Stimulated activated naive CD8-positive, alpha-beta T cell treated with anti-CD3 and anti-CD28 coated beads, Interleukin-15, amount 100 ng/mL, for 72 hours (primary cell): ENCODE measurements at places on chromosomes 3 and 15.

GRCh38 chr15:33344111-33344510 lies 33.3 kb downstream of the RYR3 start:
- DNase-seq, result no peak

- DNase-seq, result no peak
Observed at GRCh38 chr15:99122831-99123712, 18.2 kb downstream of the SYNM start.

GRCh38 chr3:114857299-114857701 lies 289.8 kb downstream of the ZBTB20 start:
- no peak for DNase-seq

DNA sequence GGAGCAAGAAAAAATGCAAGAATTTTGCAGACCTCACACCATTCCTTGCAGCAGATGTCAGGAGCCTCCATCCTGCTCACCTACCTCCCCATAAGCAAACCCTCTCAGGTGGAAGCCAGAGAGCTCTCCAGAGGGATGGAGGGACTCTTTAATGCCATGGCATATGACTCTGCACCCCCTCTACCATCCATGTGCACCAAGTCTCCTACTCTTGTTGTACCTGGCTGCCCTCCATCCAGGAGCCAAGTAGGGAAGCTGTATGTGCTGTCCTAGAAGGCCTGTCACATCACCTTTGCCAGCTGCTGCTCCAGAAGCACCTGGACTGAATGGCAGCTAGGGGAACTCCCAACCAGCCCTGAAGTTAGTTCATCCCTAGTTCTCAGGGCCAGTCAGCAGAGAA lies 38.5 kb upstream of the PRR20G start:
- DNase-seq, result no peak

GRCh38 chr15:101543926-101544612 lies 54.6 kb upstream of the PCSK6 start:
- no peak for DNase-seq

DNA sequence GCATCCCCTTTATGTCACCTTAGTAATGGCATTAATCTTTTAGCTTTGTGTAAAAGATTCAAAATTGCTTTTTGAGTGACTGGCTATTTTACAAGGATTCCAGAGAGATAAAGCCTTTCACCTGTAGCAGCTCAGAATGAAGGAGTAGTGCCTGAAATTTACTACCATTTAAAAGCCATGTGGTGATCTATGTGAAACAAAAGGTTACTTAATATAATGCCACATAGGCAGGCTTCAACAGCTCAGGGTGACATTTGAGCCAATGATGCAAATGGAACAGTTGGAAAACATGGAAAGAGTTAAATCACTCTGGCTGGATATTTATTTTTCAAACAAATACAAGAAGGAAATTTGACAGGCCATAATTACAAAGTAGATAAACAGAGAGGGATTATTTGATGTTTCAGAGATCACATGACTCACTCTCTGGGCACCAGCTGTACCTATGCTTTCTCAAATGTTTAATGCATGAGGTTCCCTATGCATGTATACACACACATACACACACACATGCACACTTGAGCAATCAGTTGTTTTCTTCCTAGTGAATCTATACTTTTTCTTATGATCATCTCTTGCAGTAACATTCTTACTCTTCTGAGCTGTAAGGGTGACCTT lies 171.5 kb downstream of the ZMAT3 start:
- DNase-seq, result no peak

- no peak for DNase-seq
Observed at GRCh38 chr15:55383687-55384086, 24.5 kb downstream of the CCPG1 start.

- no peak for DNase-seq
Observed at GRCh38 chr3:38085943-38086324, 46.9 kb downstream of the DLEC1 start.

DNA sequence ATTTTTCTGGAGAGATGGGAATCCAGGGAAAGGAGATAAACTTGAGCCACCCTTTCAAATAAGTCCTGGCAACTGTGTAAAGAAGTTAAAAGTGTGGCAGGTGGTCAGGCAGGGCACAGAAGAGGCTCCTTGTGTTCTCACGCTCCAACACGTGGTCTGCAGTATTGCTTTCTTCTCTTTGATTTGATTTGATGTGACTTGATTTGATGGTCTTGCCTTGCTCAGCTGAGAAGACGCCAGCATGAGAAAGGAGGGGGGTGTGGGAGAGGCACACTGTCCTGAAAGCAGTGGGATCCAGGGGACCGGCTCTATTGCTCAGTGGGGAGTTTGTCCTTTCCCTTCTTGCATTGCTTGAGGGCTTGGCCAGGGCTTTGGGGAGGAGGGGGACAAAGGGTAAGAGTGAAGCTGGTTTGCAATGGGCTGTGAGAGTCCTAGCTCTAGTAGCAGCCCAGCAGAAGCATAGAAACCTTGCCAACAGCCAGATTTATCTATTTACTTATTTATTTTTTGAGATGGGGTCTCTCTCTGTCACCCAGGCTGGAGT lies 25.7 kb upstream of the NEO1 start:
- DNase-seq, result no peak

DNA sequence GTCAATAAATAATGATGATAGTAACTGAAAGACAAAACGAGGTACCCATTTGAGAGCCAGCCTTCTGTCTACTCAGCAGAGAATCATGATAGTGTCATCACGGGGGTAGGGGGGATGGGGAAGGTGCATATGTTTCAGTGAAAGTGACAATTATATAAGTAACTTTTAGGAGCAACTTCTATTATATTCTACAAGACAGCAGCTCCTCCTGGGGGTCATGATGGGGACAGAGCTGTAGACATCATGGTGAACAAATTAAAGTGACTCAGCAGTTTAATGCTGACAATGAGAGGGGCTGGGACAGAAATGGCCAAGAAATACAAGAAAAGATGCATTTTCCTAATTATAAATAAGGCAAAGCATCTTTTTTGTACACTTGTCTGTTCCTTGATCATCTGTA lies 11.8 kb downstream of the CAPN3 start:
- DNase-seq, result no peak

GRCh38 chr3:119628390-119628789 lies 30.7 kb downstream of the PLA1A start:
- peak; percentile 77 for DNase-seq

DNA sequence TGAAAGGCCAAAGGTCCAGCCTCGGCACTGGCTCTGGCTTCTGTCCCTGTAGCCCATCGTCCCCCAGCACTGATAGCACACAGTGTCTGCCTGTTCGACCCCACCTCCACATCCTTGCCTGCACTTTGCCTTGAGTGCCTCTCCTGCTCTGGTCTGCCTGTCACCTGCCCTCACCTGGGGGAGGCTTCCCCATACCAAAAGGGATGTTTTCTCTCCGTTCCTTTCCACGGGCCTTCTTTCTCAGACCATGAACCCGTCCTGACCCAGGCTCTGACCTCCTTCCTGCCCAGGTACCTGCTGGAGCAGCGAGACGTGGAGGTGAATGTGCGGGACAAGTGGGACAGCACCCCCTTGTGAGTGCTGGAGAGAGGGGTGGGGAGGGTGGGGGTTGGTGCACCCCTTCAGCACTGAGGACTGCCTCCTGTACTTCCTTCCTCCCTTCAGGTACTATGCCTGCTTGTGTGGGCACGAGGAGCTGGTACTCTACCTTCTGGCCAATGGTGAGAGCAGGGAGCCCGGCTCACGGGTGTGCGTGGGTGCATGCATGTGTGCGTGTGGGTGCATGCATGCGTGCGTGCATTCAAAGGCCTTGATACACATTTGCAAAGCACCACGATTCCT lies 1.5 kb downstream of the ABTB1 start:
- DNase-seq, result no peak

- peak; percentile 38 for DNase-seq
Observed at GRCh38 chr15:63970621-63971426, 75.5 kb downstream of the DAPK2 start.

- no peak for DNase-seq
Observed at GRCh38 chr15:82040862-82041261, 5.0 kb downstream of the MEX3B start.

- no peak for DNase-seq
Observed at GRCh38 chr3:48935530-48935929, 16.9 kb downstream of the ARIH2 start.

DNA sequence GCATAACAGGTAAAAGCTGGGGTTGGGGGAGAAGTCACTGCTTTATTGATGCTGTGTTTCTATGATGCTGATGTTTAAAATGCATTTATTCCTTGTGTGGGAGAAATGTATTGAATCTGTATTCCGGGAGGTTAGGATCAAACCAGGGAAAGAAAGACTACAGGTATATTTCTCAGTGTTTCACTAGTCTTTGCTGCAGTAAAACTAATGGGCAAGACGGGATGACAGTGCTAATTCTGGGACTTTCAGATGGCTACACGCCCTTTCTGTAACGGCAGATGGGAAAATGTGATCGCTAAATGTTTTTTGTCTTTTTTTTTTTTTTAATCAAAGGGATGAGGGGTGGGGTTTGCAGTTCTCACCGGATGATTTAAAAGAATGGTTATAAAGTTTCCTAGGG lies 393 bp downstream of the CNTN6 start:
- no peak for DNase-seq

DNA sequence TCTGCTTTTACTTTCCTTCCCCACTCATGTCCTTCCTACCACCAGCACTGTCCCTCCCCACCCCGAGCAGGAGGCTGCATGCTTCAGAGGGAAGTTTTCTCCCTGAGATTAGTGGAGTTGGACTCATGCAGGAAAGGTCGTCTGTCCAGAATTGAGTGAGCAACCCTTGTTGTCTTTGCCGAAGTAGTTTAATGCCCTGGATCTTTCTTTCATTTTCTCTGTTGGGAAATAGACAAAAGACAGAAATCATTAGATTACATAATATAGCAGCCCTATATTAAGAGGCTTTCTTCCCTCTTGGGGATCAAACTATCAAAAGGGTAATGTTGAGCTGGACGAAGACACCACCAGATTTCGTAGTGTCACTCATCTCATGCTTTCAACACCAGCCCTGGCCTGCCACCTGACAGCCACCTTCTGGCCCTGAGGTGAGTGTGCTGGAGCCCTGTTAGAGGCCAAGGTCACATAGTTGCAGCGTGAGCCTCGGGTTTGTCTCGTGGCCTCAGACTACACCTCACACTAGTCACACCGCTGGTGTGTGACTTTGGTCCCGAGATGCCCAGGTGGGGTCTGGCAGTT lies 231.0 kb downstream of the ITPR1 start:
- DNase-seq, result no peak

- DNase-seq, result no peak
Observed at GRCh38 chr3:139774560-139775302, 97.0 kb upstream of the NMNAT3 start.

DNA sequence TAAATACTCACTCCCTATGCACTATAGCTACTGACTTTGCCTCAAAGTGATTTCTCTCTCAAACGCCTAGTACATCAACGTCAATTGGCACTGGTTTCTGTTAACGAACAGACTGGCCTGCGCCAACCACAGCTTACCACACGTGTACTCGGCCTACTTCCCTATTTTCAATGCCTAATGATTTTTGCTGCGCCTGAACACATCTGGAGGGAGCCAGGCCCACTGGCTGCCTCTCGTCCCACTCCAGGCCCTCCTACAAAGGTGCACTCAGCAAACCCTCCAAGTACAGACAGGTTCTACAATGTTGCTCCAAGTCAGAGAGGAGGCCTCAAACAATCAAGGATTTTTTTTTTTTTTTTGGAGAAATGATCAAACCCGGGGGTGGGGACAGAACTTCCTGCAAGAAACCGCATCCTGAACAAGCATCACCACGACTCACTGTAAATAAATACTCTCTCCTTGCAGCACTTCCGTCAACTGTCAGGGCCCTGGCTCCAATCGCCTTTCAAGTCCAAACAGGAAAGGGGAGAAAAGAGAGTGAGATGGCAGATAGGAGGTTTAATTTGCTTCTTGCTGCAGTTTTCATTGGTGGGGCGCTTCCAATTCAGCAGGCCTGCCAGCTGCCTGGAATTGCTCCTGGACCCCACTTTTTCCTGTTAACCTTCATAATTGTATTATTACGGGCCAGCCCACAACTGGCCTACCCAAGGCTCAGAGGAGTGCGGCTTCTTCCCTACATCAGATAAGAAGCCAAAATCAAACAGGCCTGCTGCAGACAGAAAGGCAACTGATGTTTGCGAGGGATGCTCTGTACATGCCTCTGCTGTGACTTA lies 139.3 kb downstream of the FOXP1 start:
- peak; percentile 63 for DNase-seq

DNA sequence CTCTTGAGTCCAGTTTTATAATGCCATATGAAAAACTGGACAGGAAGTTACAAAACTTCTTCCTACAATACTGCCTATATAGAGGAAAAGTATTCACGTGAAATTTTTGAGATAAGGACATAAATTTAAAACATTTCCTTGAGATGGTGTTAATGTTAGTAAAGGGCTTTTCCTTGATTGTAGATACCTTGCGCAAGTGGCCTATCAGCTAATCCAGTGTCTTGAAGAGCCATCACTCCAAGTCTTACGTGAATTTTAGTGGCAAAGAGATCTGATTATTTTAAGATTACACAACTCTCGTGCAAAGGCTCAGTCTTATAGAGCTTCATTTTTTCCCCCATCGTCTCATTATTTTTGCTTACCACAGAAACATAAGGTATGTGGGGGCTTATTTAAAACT lies 18.4 kb downstream of the C3orf38 start:
- no peak for DNase-seq

- no peak for DNase-seq
Observed at GRCh38 chr3:162269636-162270458, 773.2 kb downstream of the OTOL1 start.
